ENCODE measurements at places on chromosomes 7 and 10.

- no peak for DNase-seq
Observed at GRCh38 chr10:93867525-93867924, 26.3 kb upstream of the SLC35G1 start.

DNA sequence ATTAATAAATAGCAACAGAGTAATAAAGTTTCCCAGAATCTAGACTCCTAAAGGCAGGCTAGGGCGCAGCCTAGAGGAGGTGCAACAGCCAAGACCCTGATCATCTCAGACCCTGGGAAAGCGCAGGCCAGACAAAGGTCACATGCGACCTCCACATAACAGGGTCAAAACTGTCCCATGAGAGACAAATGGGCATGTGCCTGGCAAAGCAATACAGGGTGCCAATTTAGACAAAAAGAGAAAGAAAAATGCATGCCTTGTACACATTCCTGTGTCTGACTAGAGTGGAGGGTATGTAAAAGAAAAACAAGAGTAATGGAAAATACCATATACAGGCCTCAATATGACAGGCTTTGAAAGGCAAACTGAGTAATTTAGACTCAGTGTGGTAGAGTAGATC is 22.2 kb downstream of the MPP7 start:
- no peak for DNase-seq

DNA sequence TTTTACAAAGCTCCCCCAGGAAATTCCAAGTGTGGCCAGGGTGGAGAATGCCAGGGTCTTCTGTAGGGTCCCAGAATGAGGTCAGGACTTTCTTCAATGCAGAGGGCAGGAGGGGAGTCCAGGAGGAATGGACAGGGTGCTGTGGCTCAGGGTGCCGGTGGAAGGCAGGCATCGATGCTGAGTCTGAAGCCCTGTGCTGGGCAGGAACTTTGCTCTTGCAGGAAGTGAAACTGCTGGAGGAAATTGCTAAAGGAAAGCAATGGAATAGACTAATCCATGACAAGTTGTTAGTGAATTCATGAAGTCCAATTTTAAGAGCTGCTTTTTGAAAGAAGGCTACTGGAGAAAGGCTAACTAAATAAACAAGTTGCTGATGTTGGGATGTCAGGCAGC is 14.8 kb downstream of the PTPRE start:
- no peak for DNase-seq

DNA sequence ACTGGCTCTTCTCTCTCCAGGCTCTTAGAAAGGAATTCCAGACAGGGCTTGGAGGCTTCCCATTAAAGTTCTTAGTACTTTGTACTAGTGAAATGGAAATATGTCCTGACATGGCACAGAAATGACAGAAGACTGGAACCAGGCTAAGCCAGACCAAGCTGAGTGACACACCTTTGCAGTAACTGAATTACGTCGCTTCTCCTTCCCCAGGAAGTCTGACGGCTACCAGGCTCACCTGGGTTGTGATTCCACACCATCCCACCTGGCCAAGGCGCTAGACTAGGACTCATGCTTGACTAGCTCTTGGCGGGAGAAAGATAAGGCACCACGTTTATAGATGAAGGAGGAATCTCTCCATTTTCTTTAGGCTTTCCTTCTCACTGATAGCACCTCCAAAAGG is 50.7 kb upstream of the KCNIP2 start:
- DNase-seq: no peak

GRCh38 chr7:82805527-82805960 is 357.1 kb downstream of the PCLO start:
- no peak for DNase-seq

- no peak for DNase-seq
Observed at GRCh38 chr10:123553810-123554430, 112.2 kb upstream of the GPR26 start.

DNA sequence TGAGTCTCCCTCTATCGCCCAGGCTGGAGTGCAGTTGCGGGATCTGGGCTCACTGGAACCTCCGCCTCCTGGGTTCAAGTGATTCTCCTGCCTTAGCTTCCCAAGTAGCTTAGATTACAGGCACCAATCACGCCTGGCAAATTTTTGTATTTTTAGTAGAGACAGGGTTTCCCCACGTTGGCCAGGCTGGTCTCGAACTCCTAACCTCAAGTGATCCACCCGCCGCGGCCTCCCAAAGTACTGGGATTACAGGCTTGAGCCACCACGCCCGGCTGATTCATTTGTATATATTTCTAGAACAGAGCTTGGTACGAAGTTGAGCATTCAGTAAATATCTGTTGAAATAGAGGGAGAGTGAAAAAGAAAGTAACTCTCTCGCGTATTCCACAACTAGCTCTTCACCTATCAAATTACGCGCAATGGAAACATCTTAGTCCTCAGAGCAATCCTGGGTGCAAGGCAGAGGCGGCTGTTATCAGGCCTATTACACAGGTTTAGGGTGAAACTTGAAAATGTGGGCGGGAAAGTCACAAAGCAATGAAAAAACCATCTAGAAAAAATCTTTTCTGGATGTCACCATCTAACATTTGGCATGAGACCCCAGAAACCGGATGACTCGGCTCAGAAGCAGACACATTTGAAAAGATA is 707 bp upstream of the GHITM start:
- DNase-seq: peak; percentile 57

All from stimulated activated CD4-positive, alpha-beta T cell treated with anti-CD3 and anti-CD28 coated beads, Interleukin-2, amount 100 ng/mL, for 48 hours (primary cell).